ENCODE measurements at places on chromosomes 4 and X. TPM values are rescaled to one million over a fixed set of nuclear protein-coding genes. Genes with fewer than 3 reads are reported as not detected.

GRCh38 chr4:130486841-130487240, 1390.9 kb downstream of the C4orf33 start:
- DNase-seq = no peak

- DNase-seq = no peak
These were observed 330.3 kb upstream of the FAM241A start for GRCh38 chr4:111814961-111815360.

DNA sequence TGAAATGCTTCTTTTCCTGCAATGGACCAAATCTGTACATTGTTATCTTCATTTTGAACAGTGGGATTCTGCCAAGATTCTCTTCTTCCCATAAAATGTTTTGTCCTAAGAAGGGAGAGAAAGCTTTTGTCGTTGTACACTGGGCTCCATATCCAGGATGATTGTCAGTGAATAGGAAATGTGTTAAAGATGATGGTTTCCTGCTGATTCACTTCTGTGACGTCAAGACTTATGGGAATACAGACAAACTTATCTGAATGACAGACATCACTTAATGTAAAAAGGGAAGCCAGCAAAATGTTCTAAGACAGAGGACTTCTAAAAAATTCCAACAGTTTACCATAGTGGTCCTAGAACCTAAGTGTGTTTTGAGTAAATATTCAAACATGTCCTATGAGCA, 53.7 kb upstream of the HPF1 start:
- no peak for DNase-seq

- DNase-seq = no peak
These were observed 14.9 kb upstream of the MORC4 start for GRCh38 chrX:107014936-107015335.

Gene RNF128
- 0.13 TPM for total RNA-seq

Gene KIF4A
- 0.19 TPM for total RNA-seq

Gene SULT1B1
- 0.89 TPM for total RNA-seq

GRCh38 chr4:54779476-54780148, 121.9 kb downstream of the KIT start:
- no peak for DNase-seq

Gene AMER1
- total RNA-seq = 4.4 TPM

GRCh38 chr4:38308728-38309311, 348.6 kb downstream of the PTTG2 start:
- DNase-seq = no peak

GRCh38 chr4:127214931-127215330, 417.8 kb upstream of the INTU start:
- no peak for DNase-seq

DNA sequence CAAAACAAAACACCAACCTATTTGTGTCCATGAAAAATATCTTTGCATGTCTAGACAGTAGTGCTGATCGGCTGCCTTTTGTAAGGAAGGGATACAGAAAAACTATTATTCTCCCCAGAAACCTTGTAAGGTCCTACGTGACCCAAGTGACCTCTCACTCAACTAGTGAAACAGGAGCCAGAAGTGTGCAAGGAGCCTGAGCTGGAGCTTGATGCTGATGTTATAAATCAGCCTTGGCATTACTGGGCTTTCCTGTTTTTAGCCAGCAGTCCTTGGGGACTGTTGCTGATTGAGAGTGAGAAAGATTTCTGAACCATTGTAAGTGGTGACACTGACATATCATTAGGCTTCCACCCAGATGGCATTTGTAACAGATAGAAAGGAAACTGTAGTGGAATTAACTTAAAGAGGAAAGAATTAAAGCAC, 100.8 kb upstream of the LIMCH1 start:
- DNase-seq = no peak

GRCh38 chrX:20427173-20427770, 160.6 kb upstream of the RPS6KA3 start:
- no peak for DNase-seq

GRCh38 chr4:12146339-12146738, 717.6 kb upstream of the HS3ST1 start:
- no peak for DNase-seq

DNA sequence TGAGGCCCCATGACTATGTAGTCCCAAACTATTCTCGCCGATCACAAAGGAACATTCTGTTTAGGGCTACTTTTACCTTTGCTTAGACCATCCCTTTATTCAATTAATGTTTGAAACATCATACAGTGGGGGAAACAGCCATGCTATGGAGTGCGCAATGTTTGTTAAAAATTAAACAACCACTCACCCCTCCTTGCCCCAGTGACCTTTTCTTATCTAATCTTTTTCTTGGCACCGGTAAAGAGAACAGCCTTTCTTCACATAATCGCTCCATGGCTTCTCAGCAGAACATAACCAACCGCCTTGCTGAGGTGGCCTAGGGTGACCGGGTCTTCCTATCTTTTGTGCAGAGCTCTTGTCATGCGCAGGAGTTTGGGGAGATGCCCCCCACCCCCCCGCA, 152.6 kb downstream of the VCX3A start:
- DNase-seq = no peak

All from Right ventricle myocardium superior (tissue), 1 donor.